ENCODE measurements at places on chromosomes 1 and 21.

DNA sequence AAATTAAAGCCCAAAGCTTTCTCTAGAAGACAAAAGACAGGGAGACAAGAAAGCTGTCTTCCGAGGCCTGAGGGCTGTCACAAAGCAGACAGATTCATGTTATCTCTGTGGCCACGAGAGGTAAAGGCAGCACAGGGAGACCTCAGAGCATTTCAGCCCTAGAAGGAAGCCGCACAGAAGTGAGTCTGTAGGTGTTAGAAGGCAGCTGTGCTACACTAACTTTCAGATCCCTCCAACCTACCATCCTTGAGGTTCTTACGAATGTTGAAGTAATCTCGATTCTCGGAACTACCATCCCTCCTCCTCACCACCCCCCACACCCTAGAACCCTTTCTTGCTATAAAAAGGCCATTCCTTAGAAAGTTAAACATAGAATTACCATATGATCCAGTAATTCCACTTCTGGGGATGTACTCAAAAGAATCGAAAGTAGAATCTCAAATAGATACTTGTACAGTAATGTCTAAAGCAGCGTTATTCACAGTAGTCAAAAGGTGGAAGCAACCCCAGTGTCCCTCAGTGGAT lies 21.5 kb upstream of the LYST start:
- no peak for DNase-seq

DNA sequence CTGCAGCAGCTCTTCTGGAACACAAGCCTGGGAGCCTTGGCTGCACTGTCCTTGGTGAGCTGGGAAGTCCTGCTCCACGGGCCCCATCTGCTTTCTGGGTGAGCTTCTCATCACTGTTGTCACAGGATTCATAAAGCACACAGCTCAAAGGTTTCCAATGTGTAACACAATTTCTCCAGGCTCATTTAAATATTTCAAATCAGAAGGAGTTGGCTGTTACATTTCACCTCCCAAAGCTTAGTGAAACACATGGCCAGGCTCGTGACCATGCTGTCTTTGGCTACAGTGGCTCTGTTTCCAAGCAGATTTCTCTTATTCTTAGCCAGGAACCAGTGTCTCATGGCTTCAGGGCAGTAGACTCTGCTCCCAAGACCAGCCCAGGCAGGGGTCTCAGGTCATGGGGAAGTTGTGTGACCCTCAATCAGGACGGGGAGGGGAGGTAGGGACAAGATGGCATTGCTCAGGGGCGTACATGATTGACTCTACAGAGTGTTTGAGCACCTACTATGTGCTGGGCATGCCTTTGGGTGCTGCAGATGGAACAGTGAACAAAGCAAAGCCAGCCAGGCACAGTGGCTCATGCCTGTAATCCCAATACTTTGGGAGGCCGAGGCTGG lies 353.0 kb downstream of the NPHP4 start:
- no peak for DNase-seq

DNA sequence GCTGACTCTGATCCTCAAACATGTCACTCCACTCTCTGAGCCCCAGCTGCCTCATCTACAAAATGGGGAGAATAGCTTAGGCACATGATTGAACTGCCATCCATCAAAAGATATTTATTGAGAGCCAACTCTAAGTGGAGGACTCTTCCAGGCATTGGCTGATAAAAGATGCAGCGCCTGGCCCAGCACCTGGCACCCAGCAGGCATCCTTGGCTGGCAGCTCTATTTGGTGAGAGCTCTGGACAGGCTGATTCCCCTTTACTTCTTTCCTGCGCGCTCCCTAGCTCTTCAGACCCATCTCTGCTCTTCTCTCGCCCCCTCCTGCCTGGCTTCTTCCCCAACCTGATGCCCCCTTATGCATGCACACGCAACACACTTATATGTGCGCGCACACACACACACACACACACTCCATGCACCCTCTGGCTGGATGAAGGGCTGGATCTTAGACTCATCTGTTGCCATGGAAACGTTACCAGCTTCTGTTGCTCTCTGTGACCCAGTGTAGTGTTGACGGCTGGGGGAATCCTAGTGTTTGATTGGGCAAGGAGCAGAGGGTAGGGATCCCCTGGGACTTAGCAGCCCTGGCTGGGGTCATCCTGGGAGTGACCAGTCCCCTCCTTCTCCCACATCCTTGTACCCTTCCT lies 49.3 kb downstream of the VWA5B1 start:
- DNase-seq = no peak

GRCh38 chr1:44557778-44558177 lies 116.5 kb downstream of the TMEM53 start:
- DNase-seq = no peak

DNA sequence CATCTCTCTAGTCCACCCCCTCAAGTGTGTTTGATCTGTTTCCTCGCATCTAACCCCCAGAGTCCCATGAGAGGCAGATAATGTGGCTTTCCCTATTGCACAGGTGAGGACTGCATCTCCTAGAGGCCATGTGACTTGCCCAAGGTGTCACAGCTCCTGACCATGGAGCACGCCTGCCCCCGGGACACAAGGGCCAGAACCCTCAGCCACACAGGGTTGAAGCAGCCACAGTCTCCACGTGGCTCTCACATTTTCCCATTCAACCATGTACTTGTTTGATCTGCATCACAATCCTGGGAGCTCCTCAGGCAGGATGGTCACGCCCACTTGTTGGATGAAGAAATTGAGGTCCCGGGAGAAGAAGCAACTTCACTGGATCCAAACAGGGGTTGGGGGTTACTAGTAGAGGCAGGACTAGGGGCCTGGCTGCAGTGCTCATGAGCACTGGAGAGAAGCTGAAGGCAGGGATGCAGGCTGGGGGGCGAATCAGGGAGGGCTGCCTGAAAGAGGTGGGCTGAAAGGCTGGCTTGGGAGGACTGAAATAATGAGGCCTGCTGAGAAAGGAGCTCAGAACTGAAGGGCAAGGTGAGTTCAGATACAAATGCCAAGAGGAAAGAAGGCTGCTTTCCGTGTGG lies 207.9 kb downstream of the PTPRU start:
- DNase-seq = no peak

- no peak for DNase-seq
Measured at GRCh38 chr1:114025609-114026401, 46.5 kb downstream of the OLFML3 start.
